NCI-H1694 (cell line): ENCODE measurements at places on chromosomes 7 and 10.

- DNase-seq: no peak
Measured at GRCh38 chr7:2446676-2447075, 29.5 kb downstream of the GRIFIN start.

- no peak for DNase-seq
Measured at GRCh38 chr7:153190452-153190851, 430.9 kb downstream of the ACTR3B start.

DNA sequence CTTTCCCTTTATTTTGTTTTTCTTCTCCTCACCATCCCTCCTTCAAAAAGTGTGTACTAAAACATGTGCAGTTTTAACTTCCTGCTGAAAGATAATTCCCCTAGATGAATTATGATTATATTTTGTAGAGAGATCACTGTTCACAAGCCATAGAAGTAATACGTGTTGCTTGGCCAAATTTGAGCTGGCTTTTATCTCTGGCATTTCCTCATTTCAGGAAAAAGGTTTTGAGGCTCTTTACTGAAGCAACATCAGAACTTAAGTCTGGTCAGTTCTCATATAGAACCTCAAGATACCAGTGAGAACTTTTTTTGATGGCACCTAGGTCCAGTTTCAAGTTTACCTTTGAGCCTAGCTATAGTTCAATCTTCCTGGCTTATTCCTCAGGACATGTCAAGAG is 463.3 kb downstream of the INHBA start:
- no peak for DNase-seq

- DNase-seq: no peak
Measured at GRCh38 chr10:72588266-72588665, 37.6 kb downstream of the MICU1 start.

DNA sequence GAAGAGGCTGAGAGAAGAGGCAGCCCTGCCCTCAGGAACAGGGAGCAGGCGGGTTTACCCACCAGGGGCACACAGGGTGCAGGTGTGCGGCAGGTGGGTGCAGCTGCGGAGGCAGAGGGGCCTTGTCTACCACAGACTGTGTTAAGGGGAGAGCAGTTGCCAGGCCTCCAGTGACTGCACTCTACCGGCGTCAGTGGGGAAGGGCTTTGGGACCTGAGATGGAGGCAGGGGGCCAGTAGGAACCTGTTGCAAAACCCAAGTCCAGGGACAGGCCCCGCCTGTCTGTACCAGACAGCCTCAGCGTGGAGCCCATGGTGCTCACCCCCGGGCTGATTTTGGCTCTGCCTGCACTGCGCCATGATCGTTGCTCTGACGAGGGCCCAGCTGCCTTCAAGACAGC is 507.6 kb upstream of the FOXK1 start:
- DNase-seq: no peak
